ENCODE measurements at places on chromosomes 7 and 10.

DNA sequence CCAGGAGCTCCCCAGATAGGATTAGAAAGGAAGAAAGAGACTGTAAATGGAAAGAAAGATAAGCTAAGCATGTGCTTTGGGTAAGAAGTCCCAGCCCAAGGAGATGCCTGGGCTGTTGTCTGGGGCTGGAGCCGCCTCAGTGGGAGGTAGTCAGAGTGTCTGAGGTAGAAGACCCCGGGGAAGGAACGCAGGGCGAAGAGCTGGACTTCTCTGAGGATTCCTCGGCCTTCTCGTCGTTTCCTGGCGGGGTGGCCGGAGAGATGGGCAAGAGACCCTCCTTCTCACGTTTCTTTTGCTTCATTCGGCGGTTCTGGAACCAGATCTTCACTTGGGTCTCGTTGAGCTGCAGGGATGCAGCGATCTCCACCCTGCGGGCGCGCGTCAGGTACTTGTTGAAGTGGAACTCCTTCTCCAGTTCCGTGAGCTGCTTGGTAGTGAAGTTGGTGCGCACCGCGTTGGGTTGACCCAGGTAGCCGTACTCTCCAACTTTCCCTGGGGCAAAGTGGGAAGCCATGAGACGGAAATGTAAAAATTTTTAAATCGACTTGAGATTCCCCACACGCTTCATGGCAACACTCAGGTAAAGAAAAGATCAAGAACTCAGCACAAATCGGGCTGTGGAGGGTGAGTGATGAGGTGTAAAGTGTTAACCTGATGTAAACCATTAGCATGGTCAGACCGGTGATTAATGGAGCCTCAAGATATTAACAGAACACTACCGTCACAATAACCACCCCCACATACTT lies 1.3 kb downstream of the HOXA1 start:
- DNase-seq: no peak

- DNase-seq: no peak
These were observed 315.7 kb downstream of the NRG3 start for GRCh38 chr10:82190432-82191260.

GRCh38 chr10:34175121-34175520 lies 640.0 kb downstream of the PARD3 start:
- DNase-seq: no peak

DNA sequence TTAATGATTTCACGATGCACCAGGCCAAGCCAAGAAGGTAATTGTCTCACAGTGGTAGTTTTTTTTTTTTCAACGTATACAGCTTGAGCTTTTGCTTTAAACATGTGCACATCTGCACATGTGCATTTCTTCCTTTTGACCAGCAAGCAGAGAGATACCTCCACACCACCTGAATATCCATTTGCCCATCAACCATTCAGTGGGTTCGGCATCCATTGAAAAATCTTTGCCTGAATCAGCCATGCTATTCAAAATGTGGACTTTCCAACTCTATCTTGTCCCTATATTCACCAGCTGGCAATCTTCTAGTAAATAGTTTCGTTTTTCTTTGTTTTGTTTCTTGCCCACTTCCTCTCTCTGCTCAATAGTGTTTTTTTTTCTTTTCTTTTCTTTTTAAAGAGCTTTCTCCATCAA lies 7.7 kb upstream of the TRA2A start:
- DNase-seq: peak; percentile 15

GRCh38 chr7:149854611-149855360 lies 16.6 kb downstream of the ZNF862 start:
- no peak for DNase-seq

All from activated CD4-positive, alpha-beta T cell treated with anti-CD3 and anti-CD28 coated beads, Interleukin-2, Interleukin-6, amounts not matched to agents 100 ng/mL and 50 ng/mL, durations not matched to agents 16 hours and 8 hours (primary cell).